ENCODE measurements at places on chromosomes 12 and 14.

- DNase-seq = no peak
Measured at GRCh38 chr14:21019366-21019765, 5.5 kb downstream of the NDRG2 start.

DNA sequence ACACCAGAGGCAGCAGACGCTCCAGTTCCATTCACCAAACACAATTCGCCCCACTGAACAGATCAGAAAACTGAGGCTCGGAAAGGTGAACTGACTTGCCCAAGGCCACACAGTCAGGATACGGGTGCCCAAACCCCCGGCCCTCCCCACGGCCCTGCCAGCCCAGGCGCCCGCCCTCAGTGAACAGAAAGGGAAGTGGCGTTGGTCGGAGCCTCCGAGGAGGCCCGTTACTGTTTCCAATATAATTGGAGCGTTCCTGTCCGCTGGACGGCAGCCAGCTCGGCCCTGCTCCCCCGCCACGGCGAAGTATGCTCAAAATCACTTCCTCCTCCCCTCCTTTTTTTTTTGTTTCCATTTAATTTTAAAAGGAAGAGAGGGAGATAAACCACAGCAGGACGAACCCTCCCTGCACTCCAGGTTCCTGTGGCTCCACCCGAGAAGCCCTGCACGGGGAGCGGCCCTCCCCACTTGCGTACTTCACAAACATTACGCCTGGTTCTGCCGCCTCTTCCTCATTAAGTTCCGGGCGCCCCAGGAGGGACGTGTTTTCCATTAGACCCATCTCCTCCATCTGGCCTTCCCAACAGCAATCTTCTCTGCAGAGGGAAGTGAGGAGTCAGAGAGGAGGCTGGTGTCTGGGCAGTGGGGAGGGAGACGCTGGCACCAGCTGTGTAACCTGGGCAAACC lies 61.1 kb downstream of the NCOR2 start:
- DNase-seq = peak; percentile 82

GRCh38 chr12:62799126-62799736 lies 135.7 kb downstream of the PPM1H start:
- peak; percentile 84 for DNase-seq

- DNase-seq = no peak
Measured at GRCh38 chr12:93153321-93153720, 224.2 kb upstream of the EEA1 start.

GRCh38 chr12:113392520-113392919 lies 11.2 kb downstream of the SDS start:
- no peak for DNase-seq

DNA sequence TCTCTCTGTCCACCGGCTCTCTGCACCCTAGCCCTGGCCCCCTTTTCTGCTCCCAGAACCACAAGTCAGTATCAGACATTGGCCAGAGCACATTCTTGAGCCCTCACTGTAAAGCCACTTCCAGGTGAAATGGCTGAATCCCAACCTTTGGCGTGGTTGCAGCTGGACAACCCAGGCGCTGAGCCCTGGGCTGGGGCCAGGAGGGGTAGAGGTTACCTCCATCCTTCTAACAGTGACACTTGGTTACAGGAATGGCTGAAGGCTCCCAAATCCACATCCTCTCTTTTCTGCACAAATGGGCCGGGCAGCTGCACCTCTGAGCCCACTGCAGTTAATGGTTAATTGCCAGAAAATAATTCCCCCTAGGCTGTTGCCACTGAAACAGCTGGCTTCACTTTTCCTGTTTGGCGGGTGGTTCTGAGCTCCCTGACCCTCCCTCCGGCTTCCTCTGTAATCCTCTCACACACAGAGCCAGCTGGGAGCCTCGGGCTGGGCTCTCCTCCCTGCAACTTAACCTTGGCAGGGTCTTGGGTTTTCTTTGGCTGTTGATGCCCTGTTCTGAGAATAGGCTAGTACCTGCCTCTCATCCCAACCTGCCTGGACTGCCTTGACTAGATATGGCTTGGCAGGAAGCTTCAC lies 44.1 kb downstream of the TSPAN11 start:
- peak; percentile 58 for DNase-seq

DNA sequence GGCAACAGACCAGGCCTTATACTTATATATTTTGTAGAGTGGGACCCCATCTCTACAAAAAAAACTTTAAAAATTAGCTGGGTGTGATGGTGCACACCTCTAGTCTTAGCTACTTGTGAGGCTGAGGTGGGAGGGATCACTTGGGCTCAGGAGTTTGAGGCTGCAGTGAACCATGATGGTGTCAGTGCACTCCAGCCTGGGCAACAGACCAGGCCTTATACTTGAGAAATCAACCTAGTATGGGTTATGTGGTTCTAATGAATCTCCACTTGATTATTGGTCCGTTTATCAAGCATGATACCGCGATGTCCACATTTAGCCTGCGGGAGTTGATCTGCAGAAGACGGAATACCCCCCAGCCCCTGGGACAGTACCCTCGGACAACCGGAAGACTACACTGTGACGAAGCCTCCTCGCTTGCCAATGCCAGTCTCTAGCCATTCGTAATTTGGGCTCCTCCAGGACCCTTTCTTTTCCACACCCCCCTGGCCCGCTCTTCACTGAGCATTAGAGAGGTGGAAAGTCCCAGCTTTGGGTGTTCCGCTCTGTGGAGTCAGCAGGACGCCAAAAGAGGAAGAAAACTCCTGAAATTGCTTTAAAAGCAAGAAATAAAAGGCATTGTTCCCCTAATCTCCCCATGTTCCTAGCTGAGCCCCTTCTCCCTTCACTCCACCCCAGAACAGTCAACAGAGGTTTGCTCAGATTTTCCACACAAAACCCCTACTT lies 19.4 kb downstream of the LTBP2 start:
- DNase-seq = no peak
